Activated CD4-positive, alpha-beta memory T cell treated with anti-CD3 and anti-CD28 coated beads, Interleukin-2, amount 10 ng/mL, durations not matched to agents 7 days and 5 days (primary cell): ENCODE measurements at places on chromosomes 7 and 10. TPM values are rescaled to one million over a fixed set of nuclear protein-coding genes. Genes with fewer than 3 reads are reported as not detected.
A peak's percentile ranks its signal among the peaks of the same experiment; 100 is the strongest.

- H3K27me3 ChIP-seq = peaks cover 12% of the 10 kb centered on the region
- H3K4me3 ChIP-seq = no peak overlapping the region
- no peaks in the 10 kb centered on the region for H3K36me3 ChIP-seq
- peak; percentile 20 for DNase-seq
- H3K4me1 ChIP-seq = peaks cover 18% of the 10 kb centered on the region
Observed at GRCh38 chr7:127322351-127322750, 69.6 kb upstream of the GRM8 start.

- no peak overlapping the region for H3K27ac ChIP-seq
- no peaks in the 10 kb centered on the region for H3K27me3 ChIP-seq
- no peak overlapping the region for H3K4me3 ChIP-seq
- peaks cover 2% of the 10 kb centered on the region for H3K4me1 ChIP-seq
- H3K36me3 ChIP-seq = no peaks in the 10 kb centered on the region
Observed at GRCh38 chr10:60343254-60343653, 46.4 kb downstream of the ANK3 start.

DNA sequence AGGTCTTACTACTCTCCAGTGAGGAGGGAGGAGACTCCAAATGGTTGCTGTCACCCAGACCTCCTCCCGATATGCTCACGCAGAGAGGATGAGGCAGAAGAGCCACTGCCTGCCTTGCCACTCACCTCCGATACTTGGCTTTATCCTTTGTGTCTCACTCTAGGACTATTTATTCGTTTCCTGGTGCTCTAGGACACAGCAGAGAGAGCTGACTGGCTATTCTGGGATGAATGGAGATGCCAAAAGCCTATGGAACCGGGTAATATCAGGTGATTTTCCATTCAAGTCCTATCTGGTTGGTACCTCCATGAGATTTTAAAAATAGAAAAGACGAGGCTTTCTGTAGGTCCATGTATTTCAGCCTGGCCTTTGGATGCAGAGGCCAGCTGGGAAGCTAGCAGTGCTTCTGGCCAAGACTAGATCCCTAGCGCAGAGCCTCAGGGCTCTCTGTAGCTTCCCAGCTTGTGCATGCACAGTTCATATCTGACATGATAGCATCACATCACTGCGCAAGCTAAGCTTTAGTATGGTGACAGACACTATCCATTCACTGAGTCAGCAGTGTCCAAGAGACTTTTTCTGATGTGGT, 239.0 kb upstream of the ANKRD30A start:
- H3K4me3 ChIP-seq = no peak overlapping the region
- H3K36me3 ChIP-seq = no peaks in the 10 kb centered on the region
- H3K4me1 ChIP-seq = no peaks in the 10 kb centered on the region
- no peak for DNase-seq

GDF10 gene
- total RNA-seq = not detected

GRCh38 chr7:41706228-41706930, 3.5 kb upstream of the INHBA start:
- DNase-seq = no peak
- H3K27ac ChIP-seq = no peak overlapping the region
- H3K27me3 ChIP-seq = peaks cover 39% of the 10 kb centered on the region
- H3K4me1 ChIP-seq = peaks cover 14% of the 10 kb centered on the region

- H3K4me3 ChIP-seq = no peak overlapping the region
- no peak overlapping the region for H3K27ac ChIP-seq
- peaks cover 78% of the 10 kb centered on the region for H3K27me3 ChIP-seq
Observed at GRCh38 chr10:117541909-117542705, 439 bp upstream of the EMX2 start.

GRCh38 chr7:51367614-51367968, 51.0 kb upstream of the COBL start:
- H3K27ac ChIP-seq = no peak overlapping the region
- no peaks in the 10 kb centered on the region for H3K4me1 ChIP-seq
- H3K27me3 ChIP-seq = no peaks in the 10 kb centered on the region
- H3K4me3 ChIP-seq = no peak overlapping the region
